ENCODE measurements at places on chromosomes 16 and 17.

DNA sequence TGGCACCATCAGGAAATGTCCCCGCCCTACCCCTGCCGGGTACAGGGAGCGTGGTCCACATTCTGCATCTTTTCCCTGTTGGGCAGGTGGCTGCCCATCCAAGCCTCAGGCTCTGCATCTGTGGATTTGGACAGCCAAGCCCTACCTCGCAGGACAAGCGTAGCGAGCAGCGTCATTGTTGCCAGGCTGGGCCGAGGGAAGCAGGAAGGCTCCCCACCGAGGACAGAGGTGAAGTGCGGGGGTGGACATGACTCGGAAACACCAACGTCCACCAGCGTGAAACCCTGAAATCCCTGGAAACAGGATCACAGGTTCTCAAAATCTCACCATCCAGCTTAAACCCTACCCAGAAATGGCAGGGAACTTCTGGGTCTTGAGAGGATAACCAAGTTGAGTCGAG lies 73.6 kb downstream of the SOCS1 start:
- DNase-seq: no peak

DNA sequence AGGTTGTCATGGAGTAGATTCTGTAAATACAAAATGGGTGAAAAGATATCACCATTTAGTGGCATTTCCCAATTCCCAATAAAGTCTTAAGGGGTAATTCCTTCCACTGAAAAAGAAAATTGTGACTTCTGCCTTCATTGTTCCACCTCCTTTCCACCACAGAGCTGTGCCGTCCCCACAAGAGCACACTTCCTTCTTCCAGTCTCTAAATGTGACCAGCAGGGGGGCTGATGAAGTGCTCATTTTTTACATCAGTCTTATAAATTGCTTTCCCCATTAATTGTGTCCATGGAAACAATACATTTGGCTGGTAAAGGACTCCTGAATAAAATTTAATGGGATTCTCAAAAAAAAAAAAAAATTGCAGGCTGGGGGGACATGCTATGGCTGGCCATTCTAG lies 260.8 kb upstream of the PSMD7 start:
- DNase-seq: peak; percentile 52

DNA sequence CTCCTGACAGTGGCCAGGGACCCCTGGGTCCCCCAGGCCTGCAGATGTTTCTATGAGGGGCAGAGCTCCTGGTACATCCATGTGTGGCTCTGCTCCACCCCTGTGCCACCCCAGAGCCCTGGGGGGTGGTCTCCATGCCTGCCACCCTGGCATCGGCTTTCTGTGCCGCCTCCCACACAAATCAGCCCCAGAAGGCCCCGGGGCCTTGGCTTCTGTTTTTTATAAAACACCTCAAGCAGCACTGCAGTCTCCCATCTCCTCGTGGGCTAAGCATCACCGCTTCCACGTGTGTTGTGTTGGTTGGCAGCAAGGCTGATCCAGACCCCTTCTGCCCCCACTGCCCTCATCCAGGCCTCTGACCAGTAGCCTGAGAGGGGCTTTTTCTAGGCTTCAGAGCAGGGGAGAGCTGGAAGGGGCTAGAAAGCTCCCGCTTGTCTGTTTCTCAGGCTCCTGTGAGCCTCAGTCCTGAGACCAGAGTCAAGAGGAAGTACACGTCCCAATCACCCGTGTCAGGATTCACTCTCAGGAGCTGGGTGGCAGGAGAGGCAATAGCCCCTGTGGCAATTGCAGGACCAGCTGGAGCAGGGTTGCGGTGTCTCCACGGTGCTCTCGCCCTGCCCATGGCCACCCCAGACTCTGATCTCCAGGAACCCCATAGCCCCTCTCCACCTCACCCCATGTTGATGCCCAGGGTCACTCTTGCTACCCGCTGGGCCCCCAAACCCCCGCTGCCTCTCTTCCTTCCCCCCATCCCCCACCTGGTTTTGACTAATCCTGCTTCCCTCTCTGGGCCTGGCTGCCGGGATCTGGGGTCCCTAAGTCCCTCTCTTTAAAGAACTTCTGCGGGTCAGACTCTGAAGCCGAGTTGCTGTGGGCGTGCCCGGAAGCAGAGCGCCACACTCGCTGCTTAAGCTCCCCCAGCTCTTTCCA lies 25.1 kb downstream of the C1QTNF1 start:
- no peak for DNase-seq

DNA sequence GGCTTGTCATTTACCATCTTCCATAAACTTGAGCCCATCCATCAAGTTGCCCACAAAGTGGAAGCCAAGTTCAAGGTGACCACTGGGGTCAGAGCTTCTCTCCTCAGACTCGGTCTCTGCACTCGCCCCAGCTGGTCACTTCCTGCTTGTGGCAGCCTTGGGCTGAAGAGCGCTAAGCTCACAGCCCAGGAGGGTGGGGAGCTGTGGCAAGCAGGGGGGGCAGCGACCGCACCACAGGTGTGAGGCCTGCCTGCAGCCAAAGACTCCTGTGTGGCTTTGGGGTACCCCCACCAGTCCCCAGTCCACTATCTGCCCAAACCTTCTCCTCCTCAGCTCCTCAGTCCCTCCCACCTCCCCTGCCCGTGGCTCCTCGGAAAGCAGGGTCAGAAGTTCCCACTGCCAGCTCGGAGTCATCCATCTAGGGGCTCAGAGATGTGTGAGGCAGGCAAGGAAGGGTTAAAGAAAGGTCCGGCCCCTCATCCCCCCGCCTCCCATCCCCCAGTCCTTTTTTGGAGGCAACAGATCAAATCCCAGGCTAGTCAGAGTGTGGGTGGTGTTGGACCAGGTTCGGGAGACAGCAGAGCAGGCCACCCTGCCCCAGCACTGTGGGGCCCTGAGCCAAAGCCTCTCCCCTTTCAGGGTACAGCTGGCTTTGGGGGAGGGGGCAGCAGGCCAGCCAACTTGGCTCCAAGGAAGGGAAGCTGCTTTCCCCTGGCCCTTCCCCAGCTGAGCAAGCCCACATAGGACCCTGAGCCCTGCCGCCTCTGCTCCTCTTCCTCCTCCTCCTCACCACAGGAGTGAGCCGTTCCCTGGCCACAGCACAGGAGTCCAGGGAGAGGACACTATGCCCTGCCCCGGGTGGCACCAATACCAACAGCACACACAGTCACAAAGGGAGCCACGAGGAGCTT lies 3.2 kb downstream of the CSF3 start:
- peak; percentile 68 for DNase-seq

DNA sequence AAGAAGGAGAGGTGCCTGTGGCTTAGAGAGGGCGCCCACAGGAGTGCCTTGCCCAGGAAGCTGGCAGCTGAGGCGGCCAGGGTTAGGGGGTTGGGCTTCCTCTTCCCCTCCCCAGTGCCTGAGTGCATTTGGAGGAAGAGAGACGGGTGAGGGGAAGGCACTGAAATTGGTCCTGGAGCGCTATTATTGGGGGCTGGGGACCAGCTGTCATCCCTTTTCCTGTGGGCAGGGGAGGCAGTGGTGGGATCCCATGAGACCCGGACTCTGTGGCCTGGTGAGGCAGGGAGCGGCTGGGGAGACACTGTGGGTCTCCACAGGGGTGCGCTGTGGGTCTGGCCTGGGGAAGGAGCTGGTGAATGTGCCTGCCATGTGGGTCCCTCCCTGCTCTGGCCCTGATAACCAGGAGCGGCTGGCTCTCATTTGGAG lies 259.7 kb downstream of the SEC14L1 start:
- peak; percentile 59 for DNase-seq

DNA sequence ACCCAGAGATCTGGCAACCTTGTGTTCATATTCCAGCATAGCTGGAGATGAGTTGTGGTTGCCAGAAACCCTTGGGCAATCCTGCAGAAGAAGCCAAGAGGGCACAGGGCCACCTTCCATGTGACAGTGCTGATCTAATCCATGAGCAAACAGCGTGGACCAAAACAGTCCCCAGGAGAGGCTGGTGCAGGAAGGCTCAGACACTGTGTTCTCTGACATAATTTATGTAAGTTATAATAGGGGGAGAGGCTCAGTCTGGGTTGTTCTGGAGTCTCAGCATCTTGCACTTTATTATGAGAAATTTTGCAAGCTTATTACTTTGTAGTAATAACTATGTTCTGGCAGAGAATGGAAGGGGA lies 273.9 kb downstream of the HAPSTR1 start:
- DNase-seq: no peak

- no peak for DNase-seq
Observed at GRCh38 chr17:45273551-45273957, 11.7 kb upstream of the SPATA32 start.

- no peak for DNase-seq
Observed at GRCh38 chr16:49017501-49017900, 264.1 kb downstream of the CBLN1 start.

- no peak for DNase-seq
Observed at GRCh38 chr17:80986816-80987475, 4.7 kb upstream of the CHMP6 start.

GRCh38 chr16:81830845-81831540 lies 51.9 kb downstream of the PLCG2 start:
- DNase-seq: no peak

DNA sequence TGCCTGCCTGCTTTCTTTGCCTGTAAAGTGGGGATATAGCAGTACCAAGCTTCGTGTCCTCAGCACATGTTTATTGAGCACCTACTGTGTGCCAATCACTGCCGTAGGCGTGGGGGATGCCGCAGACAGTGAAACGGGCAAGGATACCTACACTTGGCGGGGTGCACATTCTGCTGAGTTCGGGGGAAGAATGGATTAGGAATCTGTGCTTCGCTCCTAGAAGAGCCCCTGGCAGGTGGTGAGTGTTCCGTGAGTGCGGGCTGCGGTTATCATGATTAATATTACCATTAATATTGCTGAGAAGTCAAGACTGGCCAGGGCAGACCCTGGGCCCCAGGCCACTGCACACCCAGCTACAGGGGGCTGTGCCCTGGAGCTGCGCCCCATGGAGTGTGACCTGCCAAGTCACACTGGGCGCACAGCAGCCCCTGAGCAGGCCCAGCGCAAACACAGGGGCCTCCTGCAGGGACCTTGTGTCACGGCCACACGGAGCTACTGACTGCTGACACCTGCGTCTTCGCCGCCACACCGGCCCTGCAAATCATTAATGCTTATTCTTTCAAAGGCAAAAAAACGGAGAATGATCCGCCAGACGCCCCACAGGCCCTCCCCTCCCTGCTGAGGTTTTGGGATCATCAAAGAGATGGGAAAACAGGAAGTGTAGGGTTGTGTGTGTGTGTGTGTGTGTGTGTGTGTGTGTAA lies 213.4 kb upstream of the GSE1 start:
- no peak for DNase-seq

GRCh38 chr17:74842599-74843351 lies 16.9 kb downstream of the GRIN2C start:
- peak; percentile 89 for DNase-seq

DNA sequence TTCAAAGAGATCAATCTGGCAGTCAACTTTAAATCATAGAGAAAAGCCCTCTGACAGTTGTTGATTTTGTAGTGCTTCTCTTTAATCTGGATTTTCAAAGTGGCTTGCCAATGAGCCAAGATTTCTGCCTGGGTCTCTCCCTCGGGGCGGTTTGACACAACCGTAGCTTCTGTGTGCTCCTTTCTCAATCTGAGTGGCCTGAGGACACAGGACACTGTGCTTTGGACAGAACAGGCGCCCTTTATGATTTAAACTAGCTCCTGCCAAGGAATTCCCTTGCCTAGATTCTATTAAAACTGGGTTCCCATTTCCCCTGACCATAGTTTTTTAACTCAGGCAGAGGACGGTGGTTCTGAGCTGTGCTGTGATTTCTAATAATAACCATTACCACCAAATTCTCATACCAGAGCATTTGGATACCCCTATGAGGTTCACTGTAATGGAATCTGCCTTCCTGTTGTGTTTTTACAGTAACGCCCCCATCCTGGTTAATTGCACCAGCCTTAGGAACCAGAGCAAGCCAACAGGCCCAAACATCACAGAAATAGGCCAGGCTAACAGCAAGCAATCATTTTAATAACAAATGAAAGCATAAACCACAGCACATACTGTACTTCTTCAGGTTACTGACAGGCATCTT lies 4.0 kb downstream of the ZFHX3 start:
- DNase-seq: no peak

DNA sequence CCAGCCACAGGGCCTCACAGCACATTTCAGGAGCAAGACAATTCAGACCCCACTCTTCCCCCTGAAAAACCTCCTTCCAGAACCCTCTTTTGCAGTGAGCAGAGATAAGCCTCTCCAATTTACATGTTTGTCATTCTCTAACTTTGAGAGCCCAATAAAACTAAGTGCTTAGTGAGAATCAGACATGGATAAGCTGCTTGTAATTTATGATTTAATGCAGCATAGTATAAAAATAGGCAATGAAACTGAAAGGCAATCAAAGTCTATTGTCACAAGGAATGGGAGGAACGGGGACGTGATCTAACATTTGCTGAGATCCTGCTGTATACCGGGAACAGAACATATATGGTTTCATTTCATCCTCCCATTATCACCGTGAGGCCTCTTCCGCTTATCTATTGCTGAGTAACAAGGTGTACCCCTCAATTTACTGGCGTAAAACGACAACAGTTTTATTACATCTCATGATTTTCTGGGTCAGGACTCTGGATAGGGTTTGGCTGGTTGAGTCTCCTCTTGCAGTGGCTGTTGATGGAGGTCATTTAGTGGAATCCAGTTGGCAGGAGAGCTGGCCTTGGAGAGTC lies 597.4 kb downstream of the MAF start:
- DNase-seq: no peak

DNA sequence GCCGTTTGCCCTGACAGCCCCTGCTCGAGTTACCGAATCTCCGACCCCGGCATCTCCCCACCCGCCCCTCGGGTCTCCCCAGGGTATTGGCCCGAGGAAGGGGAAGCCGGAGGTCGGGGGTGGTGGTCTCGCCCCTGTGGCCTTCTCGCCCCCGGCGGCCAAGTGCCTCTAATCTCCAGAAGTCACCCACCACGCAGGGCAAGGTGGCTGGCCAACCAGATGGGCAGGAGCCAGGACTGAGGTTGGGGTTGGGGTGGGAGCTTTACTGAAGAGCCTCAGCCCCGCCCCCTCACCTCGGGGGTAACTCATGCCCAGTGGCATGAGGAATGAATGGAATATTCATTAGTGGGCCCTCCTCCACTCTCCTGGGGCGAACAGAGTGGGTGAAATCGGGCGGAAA lies 637 bp downstream of the DHRS11 start:
- DNase-seq: peak; percentile 66

GRCh38 chr16:16120382-16121184 lies 102.7 kb downstream of the ABCC6 start:
- no peak for DNase-seq

DNA sequence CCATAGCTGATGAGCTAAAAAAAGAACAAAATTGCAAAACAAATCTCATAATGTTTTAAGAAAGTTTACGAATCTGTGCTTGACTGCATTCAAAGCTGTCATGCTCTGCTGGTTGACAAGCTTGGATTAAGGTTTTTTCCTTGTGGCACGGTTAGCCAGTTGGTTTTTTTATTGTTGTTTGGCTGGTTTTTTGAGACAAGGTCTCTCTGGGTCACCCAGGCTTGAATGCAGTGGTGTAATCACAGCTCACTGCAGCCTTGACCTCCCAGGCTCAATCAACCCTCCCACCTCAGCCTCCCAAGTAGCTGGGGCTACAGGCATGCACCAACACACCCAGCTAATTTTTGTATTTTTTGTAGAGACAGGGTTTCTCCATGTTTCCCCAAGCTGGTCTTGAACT lies 45.7 kb downstream of the PHKB start:
- DNase-seq: no peak

DNA sequence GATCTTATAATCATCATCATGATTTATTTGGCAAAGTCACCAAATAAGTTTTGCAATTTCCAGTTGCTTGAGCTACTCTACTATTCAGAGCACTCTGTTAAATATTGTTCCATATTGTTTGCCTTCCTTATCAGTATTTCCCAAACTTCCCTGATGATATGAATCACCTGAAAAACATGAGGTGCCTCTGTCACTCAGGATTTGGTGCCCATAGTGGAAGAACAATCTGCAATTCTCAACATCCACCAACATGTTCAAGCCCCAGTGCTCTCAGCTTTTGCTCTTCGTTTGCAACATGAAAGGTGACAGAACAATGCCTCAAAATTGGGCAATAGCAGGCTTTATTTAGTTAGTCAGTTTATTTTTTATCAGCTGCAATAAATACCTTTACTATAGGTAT lies 28.6 kb upstream of the WSB1 start:
- no peak for DNase-seq

Data from neural progenitor cell (in vitro differentiated cells).